ENCODE measurements at places on chromosomes 12 and 14.

DNA sequence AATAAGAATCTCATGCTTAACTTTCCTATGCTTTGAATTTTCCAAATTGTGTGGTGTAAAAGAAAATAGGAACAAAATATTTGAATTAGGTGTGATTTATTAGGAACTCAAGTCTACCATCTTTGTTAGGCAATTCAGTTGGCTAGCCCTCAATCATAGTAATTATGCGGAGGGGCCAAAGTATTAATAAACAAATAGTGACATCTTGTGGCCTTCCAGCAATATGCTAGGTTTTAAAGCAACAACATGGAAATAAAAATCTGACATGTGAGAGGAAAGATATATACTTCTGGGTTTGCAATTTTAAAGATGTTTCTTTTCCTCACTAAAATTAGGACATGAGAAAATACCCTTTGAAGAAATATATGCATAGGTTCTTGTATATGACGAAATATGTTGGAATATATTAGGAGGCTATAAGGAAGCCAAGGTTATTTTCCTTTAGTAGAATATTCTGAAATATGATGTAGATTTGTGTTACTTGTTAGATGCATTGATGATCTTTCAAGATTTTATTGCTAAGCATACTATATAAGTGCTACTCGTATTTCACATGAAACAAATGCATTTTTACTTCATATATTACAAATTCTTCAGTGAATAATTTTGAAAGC lies 200.4 kb downstream of the PTPRO start:
- DNase-seq: no peak

GRCh38 chr12:107645630-107646333 lies 39.8 kb upstream of the PWP1 start:
- DNase-seq: no peak

GRCh38 chr12:42923156-42923555 lies 333.6 kb upstream of the PRICKLE1 start:
- DNase-seq: no peak

GRCh38 chr12:12266389-12266872 lies 413 bp downstream of the LRP6 start:
- DNase-seq: no peak

DNA sequence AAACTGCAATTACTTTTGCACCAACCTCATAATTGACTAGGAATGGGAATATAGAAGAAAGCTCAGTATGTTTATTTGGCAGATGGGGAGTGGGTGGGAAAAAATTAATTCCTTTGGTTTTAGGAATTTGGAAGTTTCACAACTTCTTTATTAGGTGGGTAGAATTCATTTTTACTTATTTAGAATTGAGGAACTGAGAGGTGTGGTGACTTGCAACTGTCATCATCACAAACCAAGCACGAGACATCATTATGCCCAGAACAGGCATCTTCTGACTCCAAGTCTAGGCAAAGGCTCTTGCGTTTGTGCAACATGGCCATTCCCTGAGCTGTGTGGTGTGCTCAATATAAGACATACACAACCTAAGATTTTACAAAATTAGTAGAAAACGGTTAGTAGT lies 380.0 kb downstream of the ATP23 start:
- no peak for DNase-seq

- DNase-seq: no peak
Measured at GRCh38 chr12:40559865-40560264, 132.4 kb upstream of the CNTN1 start.

DNA sequence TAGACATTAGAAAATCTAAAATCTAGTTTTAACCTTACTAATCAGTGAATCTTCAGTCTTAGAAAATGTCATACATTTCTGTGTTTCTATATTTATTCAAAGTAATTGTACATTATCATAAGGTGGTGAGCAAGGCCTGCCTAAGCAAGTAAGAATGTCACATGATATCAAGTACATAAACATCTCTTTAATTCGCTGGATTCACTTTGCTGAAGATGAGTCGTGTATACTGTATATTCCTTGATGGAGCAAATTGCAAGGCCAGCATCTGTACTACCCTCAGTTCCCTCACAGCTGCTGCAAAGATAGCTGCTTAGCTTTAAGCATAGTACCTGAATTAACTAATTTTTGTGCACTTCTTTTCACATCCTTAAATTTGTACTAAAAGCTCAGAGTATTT lies 8.5 kb upstream of the AK7 start:
- no peak for DNase-seq

- DNase-seq: no peak
Measured at GRCh38 chr12:101336437-101336836, 56.5 kb downstream of the UTP20 start.

DNA sequence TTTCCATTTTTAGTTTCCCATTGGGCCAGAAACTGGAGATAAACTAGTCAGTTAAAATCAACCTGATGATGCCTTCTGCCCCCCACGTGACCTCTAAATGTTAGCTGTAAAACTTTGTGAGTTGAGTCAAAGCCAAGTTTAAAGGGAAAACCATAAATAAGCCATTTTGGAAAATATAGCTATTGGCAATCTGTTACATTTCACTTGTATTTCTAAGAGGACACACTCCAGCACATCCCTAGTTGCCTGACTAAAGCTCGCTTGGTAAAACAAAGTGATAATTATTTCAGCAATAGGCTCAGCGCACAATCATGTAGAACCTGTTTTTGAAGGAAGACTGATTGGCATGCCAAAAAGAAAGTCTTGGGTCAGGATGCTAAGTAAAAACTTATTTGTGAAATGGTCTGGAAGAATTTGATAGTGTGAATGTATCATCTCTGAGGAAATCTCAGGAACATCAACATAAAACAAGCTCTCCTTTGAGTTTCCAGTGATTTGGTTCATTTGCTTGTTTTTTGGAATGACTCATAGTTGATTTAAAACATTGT lies 49.2 kb upstream of the AEBP2 start:
- DNase-seq: no peak

- no peak for DNase-seq
Measured at GRCh38 chr14:85858634-85859033, 328.7 kb downstream of the FLRT2 start.

DNA sequence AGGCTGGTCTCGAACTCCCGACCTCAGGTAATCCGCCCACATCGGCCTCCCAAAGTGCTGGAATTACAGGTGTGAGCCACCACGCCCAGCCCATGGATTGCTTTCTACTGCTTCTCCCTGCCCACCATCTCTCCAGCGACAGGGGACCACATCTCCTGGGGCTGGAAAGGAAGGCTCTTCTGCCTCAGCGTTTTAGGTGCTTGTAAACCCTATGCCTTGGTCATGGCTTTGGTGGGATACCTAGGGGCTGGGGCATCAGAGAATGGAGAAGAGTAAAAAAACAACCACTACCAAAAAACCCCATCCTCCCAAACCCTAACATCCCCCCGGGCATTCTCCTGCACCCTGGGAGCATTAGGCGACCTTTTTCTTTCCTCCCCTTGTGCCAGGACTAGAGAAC lies 1.1 kb upstream of the TMEM121 start:
- no peak for DNase-seq

GRCh38 chr14:89926694-89927093 lies 27.8 kb downstream of the EFCAB11 start:
- peak; percentile 65 for DNase-seq

DNA sequence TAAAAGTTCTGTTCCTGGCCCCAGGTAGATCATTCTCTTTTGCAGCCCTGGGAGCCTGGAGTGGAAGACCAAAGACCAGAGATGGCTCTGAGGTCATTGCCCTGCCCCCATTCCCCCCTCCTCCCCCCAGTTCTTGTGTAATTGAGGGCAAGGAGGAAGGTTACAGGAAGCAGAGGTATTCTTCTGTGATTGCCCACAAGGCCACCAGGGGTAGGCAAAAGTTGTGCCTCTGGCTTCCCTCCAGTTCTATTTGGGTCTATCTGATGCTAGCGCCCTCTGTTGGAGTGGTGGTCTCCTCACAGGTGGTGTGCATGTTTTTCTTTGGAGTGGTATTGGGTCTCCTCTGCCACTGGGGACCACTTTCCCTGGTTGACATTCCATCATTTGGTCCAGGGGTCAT lies 41.2 kb upstream of the CRY1 start:
- DNase-seq: no peak

- DNase-seq: no peak
Measured at GRCh38 chr14:68182492-68182891, 362.9 kb downstream of the RAD51B start.

DNA sequence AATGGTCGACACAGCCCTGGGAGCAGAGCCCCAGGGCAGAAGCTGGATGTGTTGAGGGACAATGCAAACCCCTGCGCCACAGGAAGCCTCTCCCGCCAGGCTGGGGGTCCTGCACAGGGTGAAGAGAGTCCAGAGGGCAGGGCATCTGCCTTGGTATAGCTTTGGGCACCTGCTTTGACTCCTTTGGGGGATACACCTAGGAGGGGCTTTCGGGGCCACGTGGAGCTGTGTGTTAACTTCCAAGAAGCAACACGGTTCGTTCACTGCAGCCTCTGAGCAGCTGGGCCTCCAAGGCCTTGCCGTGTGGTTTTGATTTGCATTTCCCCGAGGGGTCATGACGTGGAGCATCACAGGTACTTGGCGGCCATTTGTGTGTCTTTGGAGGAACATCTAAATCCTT lies 5.8 kb upstream of the PUS1 start:
- no peak for DNase-seq

GRCh38 chr12:6303071-6303470 lies 7.4 kb upstream of the PLEKHG6 start:
- DNase-seq: no peak

DNA sequence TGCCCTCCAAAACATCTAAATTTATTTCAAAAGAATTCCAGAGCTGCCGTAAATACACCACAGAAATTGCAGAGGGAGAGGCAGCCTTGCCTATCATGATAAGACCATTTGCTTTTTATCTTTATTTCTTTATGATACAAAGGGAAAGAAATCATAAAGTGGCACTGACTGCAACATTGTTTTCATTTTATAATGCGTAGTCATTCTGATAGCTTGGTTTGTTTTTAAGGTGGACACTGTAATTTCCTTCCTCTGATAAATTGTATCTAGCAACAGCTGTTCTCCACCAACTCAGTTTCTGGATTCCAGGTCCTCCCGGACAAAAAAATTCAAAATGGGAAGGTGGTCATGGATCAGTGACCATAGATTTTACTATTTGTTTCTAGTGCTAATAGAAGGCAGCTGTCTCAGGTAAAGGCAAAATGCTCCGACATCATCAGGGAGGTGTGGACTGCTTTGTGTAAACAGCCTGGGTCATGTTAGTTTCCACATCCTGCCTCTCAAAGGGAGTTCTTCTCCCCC lies 623 bp upstream of the TSPAN8 start:
- DNase-seq: no peak

DNA sequence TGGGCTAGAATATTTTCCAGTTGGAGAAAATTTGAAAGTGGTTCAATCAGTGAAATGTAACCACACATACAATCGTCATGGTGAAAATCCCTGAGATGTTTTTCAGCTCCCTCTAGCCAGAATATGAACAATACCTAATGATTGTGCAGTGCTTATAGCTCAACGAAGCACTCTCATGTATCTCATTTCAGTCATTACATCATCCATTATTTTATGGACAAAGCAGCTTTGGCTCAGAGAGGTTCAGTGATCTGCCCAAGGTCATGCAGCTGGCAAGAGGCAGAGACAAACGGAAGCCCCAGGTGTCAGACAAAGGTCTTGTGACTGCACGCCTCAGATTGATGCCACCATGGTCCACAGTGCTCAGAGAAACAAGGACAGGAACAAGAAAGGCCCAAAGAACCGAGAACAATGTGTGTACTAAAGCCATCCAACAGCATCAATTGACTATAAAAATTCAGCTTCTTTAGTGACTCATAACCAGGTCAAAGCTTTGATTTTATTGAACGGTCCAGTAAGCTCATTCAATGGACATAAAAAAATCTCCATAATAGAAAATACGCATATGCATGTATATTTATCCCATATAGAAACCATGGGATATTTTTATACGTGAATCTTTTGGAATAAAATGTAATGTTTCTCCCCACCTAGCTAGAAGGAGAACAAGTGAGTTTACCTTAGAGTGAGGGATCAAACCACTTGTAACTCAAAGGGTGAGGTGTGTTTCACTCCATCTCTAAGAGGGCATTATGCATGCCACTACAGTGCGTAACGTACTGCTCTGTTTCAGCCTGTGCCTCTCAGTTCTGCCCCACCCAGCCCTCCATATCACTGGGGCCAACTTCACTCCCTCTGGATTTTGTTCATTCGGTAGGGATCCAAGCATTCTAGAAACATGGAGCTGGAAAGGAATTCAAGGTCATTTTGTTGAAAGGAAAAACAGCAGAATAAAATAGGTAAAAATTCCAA lies 141.8 kb downstream of the GRIN2B start:
- no peak for DNase-seq

DNA sequence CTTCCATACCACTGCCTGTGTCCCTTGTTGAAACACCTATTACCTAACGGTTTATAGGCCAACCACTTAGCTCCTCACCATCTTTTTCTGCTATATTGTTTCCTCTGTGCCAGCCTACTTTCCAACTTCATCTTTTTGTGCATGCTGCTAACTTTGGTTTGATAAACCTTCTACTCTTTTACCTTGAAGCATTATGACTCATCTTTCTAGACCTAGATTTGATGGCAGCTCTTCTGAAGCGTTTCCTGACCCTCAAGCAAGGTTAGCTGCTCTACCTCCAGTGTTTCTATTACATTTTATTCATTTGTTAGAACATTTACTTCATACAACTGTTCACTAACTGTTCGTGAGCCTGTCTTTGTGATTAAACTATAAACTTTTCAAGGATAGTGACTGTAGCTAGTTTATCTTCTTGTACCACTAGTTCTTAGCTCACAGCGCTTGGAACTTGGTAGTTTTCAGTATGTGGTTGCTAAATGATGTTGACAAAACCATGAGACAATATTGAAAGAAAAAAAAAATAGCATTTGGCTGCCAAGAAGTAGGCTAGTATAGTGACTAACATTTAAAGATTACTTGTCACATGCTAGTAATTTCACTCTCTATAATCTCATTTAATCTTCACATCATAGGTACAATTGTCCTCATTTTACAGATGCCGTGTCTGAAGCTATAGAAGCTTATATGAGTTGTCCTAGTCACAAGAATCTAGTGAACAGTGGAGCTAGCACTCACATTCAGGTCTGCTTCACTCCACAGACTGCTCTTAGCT lies 79.5 kb downstream of the APAF1 start:
- no peak for DNase-seq

DNA sequence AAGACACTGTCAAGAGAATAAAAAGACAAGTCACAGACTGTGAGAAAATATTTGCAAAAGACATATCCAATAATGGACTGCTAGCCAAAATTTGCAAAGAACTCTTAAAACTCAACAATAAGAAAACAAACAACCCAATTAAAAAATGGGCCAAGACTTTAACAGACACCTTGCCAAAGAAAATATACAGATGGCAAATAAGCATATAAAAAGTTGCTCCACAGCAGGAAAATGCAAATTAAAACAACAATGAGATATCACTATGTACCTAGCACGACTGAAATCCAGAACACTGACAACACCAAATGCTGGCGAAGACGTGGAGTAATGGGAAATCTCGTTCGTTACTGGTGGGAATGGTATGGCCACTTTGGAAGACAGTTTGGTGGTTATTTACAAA lies 228.9 kb downstream of the TTC8 start:
- DNase-seq: no peak

DNA sequence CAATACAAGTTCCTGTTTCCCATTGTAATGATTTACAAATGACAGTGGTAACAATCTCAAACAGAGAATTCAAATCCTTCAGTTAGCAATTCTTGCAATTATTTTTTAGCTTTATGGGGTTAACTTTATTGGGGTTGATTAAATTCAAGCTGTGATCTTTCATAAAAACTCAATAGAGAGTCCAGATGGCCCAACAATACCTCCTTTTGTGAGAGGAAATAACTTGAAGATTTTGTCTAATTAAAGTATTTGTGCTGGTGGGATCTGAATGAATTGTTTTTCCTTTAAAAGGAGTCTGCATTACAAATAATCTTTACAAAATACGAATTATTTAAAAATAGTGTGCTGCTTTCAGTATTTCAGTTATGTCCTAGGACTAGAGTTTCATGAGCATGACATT lies 4.4 kb upstream of the ARHGAP5 start:
- no peak for DNase-seq
